ENCODE measurements at places on chromosomes 12 and 14.

GRCh38 chr12:125944446-125944845 lies 879.2 kb downstream of the AACS start:
- no peak for DNase-seq

- no peak for DNase-seq
Observed at GRCh38 chr14:97581016-97581415, 783.8 kb downstream of the VRK1 start.

- DNase-seq: peak; percentile 26
Observed at GRCh38 chr12:124764451-124764850, 99.2 kb downstream of the SCARB1 start.

DNA sequence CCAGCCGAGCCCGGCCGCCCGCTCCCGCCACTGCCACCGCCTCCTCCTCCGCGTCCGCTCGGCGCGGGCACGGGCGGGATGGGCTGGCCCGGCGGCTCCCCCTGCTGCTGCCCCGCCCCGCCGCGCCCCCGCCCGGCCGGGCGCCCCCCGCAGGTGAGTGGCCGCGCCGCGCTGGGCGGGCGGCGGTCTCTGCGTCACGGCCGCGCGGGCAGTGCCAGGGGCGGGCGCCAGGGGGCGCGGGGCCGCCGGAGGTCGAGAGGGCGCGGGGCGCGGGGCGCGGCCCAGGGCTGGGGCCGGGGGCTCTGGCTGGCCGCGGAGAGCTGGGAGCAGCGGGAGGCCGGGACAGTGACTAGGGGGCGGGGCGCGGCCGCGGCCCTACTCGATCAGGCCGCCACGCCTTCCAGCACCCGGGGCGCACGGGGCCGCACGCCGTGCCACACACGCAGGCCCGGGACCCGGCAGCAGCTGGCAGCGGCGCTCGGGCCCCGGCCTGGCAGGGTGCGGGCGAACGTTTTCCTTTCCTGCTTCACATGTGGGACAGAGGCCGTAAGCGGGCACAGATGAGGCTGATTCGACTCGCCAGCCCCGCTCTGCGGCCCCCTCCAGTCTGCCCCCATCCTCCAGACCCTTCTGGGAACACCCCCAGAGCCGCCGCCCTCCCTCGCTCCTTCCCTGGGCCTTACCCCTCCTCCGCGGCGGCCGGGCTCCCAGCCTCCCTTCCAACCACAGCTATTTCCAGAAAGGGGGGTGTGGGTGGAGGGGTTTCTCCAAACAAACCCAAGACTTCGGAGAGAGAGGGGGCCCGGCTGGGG lies 2.4 kb upstream of the TNS2 start:
- peak; percentile 65 for DNase-seq

DNA sequence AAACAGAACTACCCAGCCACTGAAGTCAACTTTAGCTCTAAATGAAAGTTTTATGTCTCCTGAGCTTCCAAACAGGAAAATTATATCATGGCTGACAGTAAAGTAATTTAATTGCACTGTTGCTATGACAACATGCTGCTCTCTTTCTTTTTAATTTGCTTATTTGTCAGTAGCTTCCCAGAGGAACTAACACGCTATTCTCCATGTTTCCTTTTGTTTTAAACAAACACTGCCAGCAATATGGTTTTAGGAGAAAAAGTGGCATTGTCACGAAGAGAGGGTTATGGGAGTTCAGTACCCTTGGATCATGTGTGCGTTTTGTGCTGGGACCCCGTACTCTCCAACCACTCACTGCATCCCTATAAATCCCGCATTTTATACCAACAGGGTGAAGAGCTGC lies 1.9 kb downstream of the FOXN3 start:
- DNase-seq: no peak

DNA sequence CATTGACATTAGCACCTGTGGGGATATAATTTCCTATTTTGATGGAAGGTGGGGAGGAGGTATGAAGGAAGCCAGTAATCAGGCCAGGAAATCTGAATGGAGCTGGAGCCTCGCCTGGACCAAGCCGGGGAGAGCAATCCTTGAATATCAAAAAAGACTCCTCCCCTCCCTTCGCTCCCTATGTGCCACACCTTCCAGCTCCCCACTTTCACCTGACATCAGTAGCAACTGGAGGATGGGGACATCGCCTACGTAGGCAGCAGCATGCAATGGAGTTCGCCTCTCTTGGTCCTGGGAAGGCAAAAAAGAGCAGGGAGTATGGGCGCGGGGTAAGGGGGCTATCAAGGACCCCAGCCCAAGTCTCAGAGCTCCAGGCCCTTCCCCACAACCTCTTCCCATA lies 1.1 kb downstream of the ANKRD52 start:
- DNase-seq: no peak

GRCh38 chr12:67534681-67535080 lies 113.9 kb upstream of the DYRK2 start:
- no peak for DNase-seq

- no peak for DNase-seq
Observed at GRCh38 chr14:60984196-60984595, 3.2 kb downstream of the SLC38A6 start.

GRCh38 chr12:94769047-94769420 lies 118.7 kb upstream of the TMCC3 start:
- DNase-seq: no peak

DNA sequence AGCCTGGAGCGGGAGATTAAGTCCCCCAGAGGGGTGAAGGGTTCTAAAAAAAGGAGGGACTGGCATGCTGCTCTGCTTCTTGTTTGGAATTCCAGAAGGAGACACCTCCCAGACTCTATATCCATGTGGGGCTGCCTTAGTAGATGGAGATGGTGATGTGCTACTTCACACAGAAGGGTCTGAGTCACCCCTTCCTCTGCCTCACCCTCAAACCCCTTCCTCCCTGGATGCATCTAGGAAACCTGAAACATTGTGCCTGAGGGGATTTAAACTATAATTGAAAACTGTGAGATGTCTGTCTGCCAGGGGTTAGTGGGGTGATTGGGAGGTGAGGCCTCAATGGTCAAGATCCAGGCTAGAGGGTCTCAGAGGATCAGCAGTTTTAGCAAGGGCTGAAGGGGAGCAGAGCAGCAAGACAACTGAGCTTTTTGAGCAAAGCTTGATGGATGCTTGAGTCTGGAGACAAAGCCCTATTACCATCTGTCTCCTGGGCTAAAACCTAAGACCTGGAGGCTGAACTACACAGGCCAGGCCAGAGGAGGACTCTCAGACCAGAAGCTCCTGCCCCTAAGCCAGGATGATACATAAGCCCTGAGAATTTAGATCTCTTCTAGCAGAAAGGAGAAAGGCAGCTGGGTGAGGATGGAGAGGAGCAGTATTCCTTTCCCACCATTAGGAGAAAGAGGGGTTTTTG lies 314.7 kb upstream of the ATP2B1 start:
- no peak for DNase-seq

DNA sequence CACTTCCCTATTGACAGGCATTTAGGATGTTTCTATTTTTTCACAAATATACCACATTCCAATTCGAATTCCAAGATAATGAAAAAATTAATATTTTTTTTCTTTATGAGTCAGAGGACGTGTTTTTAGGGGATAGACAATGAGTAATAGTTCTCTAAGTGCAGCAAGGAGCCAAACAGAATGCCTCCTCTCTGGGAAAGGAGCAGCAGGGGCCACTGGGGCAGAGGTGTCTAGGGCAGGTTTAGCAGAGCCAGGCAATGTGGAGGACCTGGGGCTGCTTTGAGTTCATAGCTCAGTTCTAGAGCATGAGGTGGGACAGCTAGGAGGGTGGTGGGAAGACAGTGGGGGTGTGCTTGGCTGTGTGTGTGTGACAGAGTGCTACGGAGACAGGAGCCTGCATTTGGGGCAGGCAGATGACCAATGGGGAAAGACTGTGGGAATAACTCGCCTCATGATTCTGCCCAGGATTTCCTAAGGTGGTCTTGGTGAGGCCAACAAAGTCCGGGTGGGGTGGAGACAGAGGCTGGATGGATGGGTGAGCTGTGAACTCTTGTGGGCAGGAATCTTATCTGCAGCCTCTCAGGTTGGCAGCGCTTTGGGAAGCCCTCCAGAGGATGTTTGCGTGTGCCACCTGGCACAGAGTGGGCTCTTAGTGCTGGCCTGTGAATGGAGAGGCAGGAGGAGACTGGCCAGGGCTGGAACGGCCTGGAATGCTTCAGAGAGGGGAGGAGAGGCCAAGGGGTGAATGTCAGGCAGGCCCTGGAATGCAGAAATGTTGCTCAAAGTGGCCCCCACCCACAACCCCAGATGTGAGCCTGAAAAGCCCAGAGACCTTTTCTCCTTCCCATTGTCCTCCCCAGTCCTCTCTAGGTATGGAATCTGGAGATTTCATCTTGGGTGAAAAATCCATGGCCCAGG lies 2.4 kb upstream of the KRT7 start:
- DNase-seq: no peak

DNA sequence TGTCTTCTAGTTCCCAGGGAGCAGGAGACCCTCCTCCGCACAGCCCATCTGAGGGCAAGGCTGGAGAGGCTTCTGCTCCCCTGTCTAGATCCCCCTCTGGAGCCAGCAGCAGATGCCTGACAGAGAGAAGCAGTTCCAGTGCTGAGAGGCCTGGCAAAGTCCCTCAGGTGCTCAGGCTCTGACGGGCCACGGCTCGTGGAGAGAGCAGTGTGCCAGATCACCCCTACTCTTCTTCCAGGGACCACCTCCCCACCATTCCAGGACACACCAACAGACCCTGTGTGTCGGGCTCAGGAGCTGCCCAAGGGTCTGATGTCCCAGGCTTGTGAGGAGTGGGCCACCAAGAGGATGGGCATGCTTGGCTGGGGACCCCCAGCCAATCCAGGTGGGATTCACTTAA lies 22.5 kb upstream of the C14orf180 start:
- no peak for DNase-seq

GRCh38 chr14:102922490-102923200 lies at the start of gene AMN:
TSS of gene AMN (plus strand) at chr14:102922663. CDS start at chr14:102922689, 26 bp downstream.
- no peak for DNase-seq

DNA sequence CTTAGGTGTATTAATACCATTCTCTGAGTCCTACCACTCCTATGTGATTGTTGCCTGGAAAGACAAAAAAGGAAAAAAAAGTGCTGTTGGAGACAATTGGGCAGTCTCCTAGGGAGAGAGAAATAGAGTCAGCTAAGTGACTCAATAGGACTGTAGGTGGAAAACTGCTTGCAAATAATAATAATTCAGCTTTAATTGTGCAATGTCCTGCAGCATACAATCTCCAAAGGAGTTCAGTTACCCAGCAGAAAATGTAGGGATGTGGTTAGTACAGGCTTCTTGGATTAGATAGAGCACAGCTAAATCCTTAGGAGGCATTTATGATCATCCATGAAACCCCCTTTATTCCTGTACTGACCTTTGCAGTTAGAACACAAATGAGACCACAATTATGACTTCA lies 3.0 kb upstream of the SRSF9 start:
- DNase-seq: no peak

- no peak for DNase-seq
Observed at GRCh38 chr12:6313326-6313940, 3.0 kb downstream of the PLEKHG6 start.

DNA sequence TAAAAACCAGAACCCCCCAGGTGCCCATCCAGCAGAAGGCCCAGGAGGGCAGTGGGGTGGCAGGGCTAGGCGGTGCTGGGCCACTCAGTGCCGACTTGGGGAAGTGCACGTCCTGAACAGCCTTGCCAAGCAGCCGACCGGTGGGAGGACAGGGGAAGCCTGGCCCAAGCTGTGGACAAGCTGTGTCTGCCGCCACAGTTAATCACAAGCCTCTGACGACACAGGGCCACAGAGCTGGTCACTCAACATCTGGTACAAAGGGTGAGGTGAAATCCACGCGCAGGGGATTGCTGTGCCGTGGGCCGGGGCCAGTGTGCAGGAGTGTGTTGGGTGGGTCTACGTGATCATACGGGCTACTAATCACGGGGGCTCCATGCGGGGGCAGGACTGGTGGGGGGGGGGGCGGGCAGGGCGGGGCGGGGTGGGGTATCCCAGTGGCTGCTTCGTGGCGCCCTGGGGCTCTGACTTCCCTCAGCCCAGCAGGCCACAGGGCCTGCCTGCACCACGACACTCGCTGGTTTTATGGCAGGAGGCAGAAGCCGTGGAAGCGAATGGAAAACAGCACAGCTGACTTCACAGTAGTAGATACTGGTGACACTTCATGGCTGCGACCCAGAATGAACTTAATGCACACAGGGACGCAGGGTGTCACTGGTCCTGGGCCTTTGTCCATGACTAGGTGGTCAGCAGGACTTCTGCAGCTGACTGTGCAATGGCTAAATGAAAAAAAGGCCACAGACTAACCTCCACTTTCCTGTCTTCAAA lies 10.2 kb downstream of the AMN start:
- no peak for DNase-seq

DNA sequence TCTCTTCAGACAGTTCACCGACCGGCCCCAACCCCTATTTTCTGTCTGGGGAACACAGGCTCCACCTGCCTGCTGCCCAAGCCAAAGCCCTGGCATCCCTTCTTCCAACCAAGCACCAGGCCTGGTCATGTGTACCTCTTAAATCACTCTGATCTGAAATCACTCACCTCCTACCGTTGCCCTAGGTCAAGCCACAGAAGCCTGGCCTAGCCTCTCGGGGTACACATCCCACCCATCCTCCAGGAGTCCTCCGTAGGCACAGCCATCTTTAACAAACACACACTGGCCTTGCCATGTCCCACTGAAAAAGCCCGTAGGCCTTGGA lies 81.8 kb downstream of the IRF2BPL start:
- no peak for DNase-seq

DNA sequence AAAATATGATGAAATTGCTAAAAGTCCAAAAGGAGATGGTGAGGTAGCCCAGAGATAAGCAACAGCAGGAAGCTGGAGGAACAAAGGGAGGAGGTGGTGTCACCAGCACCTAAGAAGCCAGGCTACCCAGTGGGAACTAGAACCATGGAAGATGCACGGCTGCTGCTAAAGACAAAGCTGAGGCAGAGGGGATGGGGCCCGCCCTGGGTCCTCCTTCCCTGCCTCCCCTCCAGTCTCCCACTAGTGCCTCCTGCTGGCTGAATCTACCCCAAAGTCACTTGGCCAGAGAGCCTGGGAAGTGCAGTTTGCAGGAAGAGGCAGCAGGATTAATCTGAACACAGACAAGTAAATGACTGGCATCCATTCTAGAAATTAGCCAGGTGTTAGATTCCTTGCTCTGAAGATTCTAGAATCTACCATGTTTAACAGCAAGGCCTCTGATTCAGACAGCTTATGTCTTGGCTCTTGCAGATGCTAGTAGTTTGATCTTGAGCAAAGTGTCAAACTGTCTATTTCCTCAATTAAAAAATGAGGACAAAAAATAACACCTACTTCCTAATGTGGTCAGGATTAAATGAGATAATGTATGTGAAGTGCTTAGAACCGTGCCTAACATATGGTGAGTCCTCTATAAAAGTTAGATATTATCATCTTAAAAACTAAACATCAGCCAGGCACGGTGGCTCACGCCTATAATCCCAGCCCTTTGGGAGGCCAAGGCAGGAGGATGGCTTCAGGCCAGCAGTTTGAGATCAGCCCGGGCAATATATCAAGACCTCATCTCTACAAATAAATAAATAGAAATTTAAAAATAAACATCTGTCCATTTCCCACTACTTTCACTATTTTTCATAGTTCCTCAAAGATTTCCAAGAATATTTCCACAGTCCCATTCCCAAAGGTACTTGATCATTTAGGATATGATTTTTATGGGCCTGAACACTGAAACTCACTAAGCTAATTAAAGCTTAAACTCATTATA lies 5.8 kb upstream of the LRP10 start:
- no peak for DNase-seq

- no peak for DNase-seq
Observed at GRCh38 chr14:70926235-70926830, 19.1 kb downstream of the PCNX1 start.

All from activated CD4-positive, alpha-beta T cell treated with anti-CD3 and anti-CD28 coated beads for 4 hours (primary cell).